ENCODE measurements at places on chromosomes 16 and 17. TPM values are rescaled to one million over a fixed set of nuclear protein-coding genes. Genes with fewer than 3 reads are reported as not detected.

- no peak for DNase-seq
Measured at GRCh38 chr16:49183911-49184310, 97.7 kb downstream of the CBLN1 start.

The KRT222 gene
- total RNA-seq: 12.7 TPM

GRCh38 chr17:57679906-57680695 is 65.0 kb downstream of the CCDC182 start:
- no peak for DNase-seq

DNA sequence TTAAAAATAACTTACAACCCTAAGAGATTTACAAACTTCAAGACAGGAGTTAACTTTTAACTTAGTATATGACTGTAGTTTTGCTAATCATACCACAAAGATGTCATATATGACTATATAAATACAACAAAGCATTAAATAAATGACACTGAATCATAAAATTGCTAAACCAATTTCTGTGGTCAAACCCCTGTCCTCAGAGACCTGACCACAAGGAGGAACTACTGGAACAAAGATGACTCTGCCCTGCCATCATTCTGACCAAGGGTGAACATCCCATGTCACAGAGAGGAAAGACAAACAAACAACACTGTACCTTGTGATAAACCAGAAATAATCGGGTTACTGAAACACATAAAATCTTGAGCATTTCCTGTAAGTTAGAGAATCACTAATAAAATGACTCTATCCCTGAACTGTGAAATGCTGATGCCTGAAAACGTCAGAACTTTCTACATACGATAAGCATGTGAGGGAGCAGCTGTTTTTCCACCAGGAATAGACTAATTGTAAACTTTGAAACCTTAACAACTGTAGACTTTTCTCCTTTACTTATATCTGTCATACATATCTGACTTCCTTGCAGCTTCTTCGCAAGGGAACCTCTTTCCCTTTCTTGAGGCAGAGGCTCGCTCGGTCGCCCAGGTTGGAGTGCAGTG is 47.9 kb downstream of the WDR59 start:
- DNase-seq: no peak
